ENCODE measurements at places on chromosomes 7 and 10. TPM values are rescaled to one million over a fixed set of nuclear protein-coding genes. Genes with fewer than 3 reads are reported as not detected.
A peak's percentile ranks its signal among the peaks of the same experiment; 100 is the strongest.

DNA sequence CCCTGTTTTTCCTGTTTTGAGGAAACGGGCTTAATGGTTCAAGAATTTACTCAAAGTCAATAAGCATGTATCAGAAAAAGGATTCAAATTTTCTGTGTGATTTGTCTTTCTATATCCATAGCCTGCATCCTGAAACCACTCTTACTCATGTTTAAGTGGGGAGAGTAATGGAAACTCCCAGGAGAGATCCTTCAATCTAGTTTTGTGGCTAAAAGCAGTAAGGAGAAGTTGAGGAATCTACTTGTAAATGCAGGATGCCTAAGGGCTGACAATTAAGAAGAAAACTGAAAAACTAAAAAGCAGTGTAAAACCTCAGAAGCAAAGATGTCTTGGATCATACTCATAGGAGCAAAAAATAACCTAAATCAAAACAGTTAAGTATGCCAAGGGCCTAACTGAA, 68.1 kb upstream of the GRID1 start:
- DNase-seq = no peak

DNA sequence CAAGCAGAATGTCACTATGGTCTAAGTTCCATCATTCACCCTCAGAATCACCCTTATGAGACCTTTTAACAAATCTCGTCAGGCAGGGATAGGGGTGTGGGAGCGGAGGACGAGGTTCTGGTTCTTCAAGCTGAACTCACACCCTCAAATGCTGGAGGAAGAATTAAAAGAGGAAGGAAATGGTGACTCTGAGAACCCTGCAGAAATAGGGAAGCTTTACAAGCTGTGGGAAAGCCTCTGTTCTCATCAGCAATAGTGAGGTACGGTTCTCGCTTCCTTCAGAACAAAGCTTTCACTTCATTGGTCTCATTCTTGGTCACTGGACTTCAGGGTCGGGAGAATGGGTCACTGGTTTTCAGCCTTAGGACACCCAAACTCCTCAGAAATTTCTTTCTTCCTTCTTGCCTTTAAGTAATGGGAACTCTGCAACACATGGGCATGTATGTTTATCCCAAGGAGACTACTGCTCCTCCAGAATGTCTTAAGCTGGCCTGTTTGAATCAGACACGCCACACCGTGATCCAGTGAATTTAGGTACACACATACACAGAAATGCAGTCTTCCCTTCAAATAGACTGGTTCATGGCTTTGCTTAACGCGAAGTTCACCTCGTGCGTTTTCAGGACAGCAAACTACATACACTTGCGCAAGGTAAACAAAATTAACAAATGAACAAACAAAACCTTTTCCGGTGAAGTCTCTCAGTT, 226.0 kb downstream of the SFMBT2 start:
- DNase-seq = no peak

- peak; percentile 70 for DNase-seq
Observed at GRCh38 chr10:6200734-6201515, 1.8 kb upstream of the PFKFB3 start.

GRCh38 chr7:105439174-105439893, 50.6 kb upstream of the SRPK2 start:
- DNase-seq = peak; percentile 32

DNA sequence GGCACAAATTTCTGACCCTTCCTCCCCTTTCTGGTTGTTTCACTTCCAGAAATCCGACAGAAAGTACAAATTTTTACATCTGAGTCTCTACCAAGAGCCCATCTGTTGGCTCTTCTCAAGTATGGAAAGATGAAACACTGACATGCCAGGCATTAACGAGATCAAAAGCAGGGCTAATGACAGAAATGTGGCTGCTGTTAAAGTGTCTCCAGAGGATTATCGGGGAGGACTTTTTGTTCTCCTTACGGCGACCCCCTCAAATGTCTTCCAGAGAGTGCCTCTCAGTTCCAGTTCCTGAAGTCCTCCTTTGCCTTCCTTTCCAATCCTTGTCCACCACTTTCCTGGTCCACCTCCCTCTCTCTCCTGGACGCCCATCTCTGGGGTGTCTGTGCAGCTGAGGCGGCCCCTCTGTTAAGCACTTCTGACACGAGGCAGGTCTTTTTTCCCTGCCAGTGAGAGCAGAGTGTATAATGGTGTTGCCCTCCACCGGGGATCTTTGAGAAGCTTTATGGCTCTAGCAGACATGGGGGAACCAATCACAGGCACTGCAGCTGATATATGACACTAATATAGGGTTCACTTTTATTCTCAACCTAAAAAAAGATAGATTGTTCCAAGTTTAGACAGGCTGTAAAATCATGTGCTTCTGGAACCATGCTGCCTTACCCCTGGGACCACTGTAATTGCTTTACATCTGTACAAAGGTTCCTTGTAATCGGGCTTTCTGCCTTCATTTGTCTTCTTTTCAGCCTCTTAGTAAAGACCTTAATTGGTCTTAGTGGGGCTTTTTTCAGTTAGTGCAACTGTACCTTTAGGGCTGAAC, 757.1 kb downstream of the AUTS2 start:
- DNase-seq = no peak

DNA sequence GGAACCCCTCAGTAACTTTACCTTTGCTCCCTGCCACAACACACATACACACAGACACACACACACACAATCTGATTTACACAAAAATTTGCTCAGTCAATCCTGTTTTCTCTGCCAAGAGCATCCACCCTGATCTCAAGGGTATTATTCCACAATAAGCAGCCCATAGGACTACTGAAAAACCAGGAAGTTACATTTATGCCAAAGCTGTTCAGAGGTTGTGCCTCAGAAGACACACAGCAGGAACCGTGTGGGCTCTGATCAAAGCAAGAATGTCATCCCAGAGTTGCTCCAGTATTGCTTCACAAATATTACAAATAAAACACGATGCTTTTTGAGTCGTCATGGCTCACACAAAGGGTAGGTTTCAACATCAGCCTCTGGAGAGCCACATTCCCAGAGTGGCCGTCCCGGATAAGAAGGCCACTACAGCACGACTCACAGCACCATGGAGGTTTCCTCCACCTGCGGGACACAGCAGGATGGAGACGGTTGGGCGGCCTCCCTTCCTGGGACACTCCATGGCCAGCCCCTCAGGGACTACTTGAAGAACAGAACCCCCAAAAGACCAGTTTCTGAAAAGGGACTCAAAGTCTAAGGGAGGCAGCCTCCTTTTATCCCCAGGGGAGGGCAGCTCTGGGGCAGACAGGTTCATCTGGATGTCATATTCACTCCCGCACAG, 1.6 kb downstream of the AIFM2 start:
- peak; percentile 26 for DNase-seq

- peak; percentile 93 for DNase-seq
Observed at GRCh38 chr7:26398427-26398755, 106.7 kb downstream of the SNX10 start.

DNA sequence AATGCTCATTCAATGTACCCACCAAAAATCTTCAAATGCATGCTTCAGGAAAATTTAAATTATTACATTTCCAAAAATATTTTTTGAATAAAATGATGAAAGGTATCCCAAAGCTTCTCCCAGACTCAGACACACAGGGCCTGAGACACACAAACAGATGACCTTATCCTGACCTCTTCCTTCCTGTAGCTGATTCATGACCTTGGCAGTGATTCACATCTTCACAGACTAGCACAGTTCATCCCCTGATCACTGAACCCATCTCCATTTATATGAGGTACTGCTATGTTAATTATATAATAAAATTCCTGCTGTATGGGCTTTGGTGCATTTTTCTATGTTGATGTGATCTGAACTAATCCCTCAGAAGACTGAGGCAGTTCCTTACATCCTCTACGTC, 265.0 kb upstream of the GLI3 start:
- no peak for DNase-seq

- DNase-seq = no peak
Observed at GRCh38 chr7:146542101-146542500, 425.5 kb downstream of the CNTNAP2 start.

- no peak for DNase-seq
Observed at GRCh38 chr7:44224080-44224973, 23.5 kb downstream of the YKT6 start.

DNA sequence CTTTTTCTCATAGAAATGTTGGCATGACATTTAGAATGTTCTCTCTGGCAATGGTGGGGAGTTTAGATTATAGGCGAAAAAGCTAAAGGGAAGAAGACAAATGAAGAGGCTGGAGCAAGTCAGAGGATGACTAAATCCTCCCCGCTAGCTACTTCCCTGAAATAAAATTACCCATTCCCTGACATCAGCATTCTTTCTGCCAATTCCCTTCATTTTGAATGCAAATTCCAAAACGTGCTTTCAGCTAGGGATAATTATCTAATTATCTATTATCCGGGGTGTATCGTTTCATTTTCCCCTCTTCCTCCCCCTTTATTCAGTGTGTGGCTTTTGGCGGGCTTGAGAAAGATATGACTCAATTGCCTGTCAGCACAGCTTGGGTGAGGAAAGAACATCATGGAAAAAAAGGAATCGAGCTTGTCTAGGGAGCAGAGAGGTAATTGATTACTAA, 672.3 kb downstream of the TNS3 start:
- no peak for DNase-seq

- no peak for DNase-seq
Observed at GRCh38 chr7:95550546-95550945, 45.8 kb downstream of the PDK4 start.

The MET gene
- total RNA-seq = 14.6 TPM

The CELF2 gene
- total RNA-seq = 8.5 TPM

The CYP2C19 gene
- 0.14 TPM for total RNA-seq

The NPFFR1 gene
- not detected for total RNA-seq

The SLC16A9 gene
- 5.7 TPM for total RNA-seq

The UBN2 gene
- 6.5 TPM for total RNA-seq

Data from H7 (cell line).